RCC 7860 (cell line): ENCODE measurements at places on chromosomes 12 and 14.
A peak's percentile ranks its signal among the peaks of the same experiment; 100 is the strongest.

GRCh38 chr14:44565968-44566367, 58.9 kb upstream of the FSCB start:
- no peak for DNase-seq

- no peak for DNase-seq
Observed at GRCh38 chr12:121770813-121771625, 22.5 kb downstream of the RHOF start.

- no peak for DNase-seq
Observed at GRCh38 chr14:32473464-32473855, 144.4 kb downstream of the AKAP6 start.

DNA sequence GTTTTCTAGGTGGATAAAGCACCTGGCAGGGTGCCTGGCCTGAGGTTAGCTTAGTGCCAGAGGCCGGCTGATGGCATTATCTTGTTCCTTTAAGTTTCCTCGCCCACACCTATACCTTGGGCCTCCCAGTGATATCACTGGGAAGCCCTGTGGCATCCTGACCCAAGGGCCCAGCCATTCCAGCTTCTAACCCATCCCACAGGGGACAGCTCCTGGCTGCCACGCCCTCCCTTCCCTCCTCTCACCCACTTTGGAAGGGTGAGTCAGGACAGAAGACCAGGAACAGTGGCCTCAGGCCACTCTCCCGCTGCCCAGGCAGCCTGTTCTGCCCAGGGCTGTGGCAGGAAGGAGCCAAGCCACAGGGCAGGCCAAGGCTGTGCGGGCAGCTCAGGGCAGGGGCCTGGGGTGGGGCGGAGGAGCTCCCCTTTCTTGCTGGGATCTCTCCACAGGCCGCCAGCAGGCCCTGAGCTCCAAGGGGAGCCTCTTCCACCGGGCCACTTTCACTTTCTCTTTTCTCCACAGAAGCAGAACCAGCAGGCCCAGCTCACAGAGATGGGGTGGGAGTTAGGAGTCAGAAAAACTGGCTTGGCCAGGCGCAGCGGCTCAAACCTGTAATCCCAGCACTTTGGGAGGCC, 75.1 kb downstream of the IRF2BPL start:
- DNase-seq = peak; percentile 85

DNA sequence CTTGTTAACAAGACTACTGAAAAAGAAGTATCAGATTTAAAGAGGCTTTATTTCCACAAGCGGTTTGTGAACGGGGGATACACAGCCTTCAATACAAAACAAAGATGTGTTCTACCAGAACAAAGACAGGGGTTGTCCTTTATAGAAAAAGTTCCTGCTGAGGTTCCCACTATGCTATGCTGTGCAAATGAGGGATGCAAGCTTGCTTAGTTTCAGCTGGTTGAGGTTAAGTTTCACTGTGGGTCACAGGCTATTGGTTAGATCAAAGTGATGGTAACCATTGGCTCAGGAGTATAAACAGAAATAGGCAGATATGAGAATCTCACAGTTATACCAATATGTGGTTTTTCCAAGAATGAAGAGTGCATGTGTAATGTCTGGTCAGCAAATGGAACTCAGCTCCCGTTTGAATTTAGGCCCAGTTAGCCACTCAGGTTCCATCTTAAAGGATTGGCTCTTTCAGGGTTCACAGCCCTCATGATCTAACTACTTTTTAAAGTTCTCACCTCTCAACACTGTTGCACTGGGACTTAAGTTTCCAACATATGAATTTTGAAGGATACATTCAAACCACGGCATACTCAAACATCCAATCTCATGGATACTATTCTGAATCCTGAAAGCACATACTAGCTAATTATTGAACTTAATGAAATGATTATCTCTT, 215.4 kb upstream of the DCN start:
- no peak for DNase-seq

- DNase-seq = no peak
Observed at GRCh38 chr14:34692348-34692747, 22.0 kb downstream of the CFL2 start.

DNA sequence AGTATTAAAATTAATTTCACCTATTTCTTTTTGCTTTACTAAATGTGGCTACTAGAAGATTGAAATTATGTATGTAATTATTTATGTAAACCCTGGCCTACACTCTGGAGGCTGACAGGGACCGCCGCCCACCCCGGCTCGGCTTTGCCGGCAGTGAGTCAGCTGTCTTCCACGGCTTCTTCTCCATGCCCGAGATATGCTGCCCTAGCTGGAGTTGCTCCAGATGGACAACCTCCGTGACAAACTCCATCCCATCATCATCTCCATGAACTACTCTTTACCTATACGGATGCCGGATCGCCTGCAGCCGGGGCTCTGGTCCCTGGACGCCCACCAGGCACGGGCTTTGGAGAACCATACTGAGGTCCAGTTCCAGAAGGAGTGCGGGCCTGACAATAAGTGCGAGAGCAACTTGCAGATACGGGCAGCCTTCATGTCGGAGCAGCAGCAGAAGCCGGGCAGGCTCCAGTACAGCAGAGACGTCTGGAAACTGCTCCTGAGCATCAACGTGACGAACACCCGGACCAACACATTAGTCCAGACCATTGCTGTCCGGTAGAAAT, 86.9 kb upstream of the NID2 start:
- DNase-seq = no peak

- DNase-seq = no peak
Observed at GRCh38 chr12:127463237-127463636, 803.7 kb upstream of the TMEM132C start.

DNA sequence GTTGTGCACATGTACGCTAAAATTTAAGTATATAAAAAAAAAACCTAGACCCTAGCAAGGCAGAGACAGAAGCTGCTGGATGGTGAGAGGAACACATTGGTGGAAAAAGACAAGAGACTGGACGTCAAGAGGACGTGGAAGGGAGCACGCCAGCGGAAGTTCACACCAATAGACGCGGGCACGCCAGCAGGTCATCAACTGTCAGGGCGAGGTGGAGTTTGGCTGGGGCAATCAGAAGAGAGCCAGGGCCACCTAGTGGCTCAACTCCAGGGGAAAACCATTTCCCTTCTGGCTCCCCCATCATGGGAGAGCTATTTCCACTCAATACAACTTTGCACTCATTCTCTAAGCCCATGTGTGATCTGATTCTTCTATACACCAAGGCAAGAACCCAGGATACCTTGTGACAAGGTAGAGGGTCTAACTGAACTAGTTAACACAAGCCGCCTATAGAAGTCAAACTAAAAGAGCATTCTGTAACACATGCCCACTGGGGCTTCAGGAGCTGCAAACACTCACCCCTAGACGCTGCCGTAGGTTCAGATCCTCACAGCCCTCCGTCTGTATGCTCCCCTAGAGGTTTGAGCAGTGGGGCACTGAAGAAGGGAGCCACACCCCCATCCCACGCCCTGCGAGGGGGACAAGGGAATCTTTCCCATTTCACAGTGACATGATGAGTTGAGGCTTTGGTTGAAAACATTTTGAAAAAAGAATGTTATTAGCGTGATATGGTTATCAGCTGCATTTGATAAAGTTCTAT, 702.7 kb downstream of the TMTC2 start:
- DNase-seq = no peak

GRCh38 chr14:101358320-101359125, 202.8 kb upstream of the DIO3 start:
- DNase-seq = no peak

DNA sequence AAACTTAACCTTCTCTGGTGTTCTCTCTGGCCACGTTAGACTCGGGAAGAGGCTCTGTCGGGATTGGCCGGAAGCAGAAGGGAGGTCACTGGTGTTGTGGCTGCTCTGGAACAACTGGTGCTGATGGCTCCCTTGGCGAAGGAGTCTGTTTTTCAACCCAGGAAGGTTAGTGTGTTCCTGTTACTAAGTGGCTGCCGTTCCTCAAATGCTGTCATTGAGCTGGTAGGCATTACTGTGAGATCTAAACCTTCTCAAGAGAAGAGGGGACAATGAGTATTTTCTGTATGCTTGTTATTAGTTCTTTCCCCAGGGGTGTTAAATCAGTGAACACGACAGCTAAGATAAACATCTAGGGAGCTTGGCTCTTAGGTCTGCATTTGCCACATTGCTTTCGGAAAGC, 18.3 kb downstream of the POP5 start:
- no peak for DNase-seq

- no peak for DNase-seq
Observed at GRCh38 chr14:96727980-96728717, 69.0 kb upstream of the VRK1 start.

DNA sequence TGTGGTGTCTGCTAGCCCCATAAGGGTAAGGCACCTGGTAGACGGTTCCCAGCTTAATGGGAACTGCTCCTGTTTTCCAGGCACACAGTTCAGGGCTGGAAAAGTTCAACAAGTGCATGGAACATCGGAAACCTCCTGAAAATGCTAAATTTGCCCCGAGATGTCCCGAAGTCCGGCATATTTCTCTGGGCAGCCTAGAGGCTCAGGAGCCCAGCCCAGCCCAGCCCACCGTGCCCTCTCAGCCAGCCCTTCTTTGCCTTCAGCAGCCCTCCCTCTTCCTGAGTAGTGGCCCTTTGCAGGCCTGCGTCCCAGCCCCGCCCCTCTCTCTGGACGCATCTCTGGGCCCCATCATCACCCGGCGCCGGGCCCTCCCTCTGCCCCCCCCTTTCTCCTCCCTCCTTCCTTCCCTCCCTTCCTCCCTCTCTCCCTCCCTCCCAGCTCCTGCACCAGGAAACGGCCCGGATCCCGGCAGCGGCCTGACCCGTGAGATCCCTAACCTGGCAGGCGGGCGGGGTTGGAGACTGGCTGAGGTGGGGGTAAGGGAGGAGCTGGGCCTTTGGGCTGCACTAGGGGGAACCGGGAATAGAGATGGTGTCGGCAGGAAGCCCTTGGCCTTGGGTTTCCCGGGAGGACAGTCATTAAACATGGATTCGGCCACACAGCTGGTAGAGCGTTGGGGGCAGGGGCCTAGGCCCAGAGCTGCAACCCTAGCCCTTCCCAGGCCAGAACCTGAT, at the start of gene BCL2L2:
BCL2L2 (plus strand) TSS at position 422 of the 734 bp plus-strand sequence. CDS start 935 bp downstream, outside the sequence.
- DNase-seq = peak; percentile 39

- DNase-seq = no peak
Observed at GRCh38 chr12:69008520-69008919, 75.5 kb upstream of the CPM start.

- peak; percentile 47 for DNase-seq
Observed at GRCh38 chr12:2387103-2387834, 334.5 kb downstream of the CACNA1C start.

- DNase-seq = no peak
Observed at GRCh38 chr12:6288235-6288634, 22.2 kb upstream of the PLEKHG6 start.

DNA sequence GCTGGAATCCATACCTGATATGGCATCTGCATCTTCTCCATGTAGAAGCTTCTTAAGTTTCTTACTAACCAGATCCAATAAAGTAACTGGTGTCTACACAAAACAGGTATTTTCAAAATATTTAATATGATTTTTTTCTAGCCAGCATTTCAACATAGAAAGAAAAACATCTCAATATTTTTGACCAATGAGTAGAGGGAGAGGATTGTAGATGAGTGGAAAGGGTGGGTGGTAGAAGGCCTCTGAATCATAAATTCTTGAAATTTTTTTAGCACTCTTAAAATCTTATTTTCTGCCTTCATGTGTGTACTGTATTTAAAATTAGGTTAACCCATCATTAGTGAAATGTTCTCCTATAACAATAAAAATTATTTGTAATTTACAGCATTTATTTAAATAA, 18.0 kb downstream of the DEPDC4 start:
- DNase-seq = no peak

- peak; percentile 25 for DNase-seq
Observed at GRCh38 chr14:59123975-59124374, 64.5 kb upstream of the DAAM1 start.

DNA sequence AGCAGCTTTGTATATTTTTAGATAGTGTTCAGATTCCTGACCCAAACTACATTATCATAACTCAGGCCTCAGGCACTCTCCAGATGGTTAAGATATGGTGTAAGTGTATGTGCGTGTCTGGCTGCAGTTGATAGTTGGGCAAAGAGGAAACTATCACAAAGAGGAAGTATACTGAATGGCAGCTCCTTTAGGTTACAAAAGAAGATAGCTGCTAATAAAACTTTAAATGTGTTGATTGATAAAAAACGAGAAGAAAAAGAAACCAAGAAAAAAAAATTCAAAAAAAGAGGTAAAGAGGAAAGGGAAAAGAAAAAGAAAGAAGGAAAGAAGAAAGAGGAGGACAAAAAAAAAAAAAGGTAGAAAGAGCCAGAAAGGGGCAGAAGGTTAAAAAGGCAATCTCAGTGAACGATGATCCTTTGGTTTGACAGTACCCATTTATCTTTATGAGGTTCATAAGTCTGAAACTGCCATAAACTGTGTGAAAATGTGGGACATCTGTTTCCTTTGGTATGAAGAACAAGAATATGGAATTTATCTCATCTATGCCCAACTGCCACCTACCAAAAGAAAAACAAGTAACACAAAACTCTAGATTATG, 42.2 kb downstream of the TAOK3 start:
- DNase-seq = no peak

DNA sequence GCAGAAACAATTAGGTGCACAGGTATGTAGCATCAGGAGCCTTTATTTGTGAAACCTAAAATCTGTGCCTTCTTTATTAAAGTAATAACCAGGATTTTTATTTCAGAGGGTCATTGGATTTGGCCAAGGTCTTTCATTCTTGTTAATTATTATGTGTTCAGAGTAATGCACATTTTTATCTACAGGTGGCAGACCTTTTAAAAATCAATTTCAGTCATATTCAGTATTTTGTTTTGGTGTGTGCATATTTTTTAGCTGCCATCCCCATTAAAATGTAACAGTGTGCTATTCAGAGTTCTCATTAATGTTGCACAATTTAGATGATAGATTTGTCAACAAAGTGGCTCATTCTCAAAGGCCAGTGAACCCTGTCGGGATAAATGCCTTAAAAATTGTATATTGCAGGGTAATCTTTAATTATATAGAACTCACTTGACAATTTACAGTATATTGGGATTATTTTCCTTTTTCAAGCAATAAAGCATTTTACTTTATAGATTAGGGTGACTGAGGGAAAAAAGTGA, 319.3 kb upstream of the SOX5 start:
- no peak for DNase-seq

DNA sequence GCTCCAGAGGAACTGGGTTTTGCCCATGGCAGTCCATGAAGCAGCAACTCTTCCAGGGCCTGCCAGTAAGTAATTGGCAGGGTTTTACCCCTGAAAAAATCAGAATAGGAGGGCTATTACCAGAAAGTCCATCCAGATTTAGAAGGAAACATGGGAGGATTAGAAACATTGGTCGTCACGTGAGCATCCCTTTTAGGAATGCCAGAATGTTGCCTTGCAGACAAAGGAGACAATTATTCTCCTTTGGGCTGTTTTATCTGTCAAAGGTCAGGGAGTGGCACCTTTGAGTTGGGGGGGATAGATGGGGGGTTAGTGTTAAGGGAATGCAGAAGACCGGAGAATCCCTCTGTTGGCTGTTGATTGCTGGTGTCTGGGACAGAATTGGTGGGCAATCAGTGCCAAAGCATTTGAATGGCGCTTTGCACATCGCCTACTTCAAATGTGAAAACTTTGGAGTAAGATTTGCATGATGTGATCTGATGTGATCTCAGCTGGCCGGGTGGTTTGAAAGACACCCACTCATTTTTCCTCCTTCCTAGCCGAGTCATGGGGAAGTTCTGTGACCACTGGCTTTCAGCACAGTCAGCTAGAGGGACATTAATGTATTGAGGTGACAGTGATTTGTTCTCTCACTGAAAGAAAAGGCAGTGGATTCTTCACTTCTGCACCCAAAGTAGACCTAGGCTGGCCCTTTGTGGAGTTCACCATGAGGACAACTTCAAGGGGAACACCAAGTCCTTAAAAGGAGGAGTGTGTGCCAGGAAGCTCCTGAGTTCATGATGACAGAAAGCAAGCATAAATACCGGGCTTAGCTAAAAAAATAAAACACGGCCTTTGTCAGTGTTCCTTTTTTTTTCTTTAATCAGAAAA, 31.4 kb downstream of the FLVCR2 start:
- DNase-seq = no peak
